ENCODE measurements at places on chromosomes 13 and 19. TPM values are rescaled to one million over a fixed set of nuclear protein-coding genes. Genes with fewer than 3 reads are reported as not detected.

The ZNF492 gene
- 0.59 TPM for total RNA-seq

The WDR62 gene
- 0.81 TPM for total RNA-seq

The HS6ST3 gene
- 5.7 TPM for total RNA-seq

The FBXO17 gene
- total RNA-seq, result 4.3 TPM

All from thyroid gland (tissue), 4 donors.